ENCODE measurements at places on chromosomes 7 and 10.

GRCh38 chr7:140390466-140391190 lies 7.7 kb downstream of the SLC37A3 start:
- H3K4me3 ChIP-seq, result no peak overlapping the region
- DNase-seq, result peak; percentile 51
- no peak overlapping the region for H3K27ac ChIP-seq
- H3K36me3 ChIP-seq, result no peaks in the 10 kb centered on the region

DNA sequence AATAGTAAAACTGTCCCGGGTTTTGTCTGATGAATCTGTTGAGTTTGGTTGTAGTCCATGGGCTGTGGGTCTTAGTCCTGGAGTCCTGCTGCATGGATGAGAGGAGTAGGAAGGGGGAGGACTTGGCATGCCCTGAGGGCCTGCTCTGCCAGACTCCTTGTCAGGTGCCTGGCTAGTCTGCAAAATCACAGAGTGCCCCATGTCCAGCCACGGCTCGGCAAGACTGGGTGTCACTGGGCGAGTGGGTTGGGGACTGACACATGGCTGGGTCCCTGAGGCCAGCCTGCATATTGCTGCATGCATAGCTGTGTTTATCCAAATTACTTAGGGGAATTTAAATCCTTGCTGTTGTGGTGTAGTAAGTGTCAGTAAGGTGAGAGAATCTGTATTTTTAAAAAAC lies 9.7 kb downstream of the MINDY4 start:
- no peaks in the 10 kb centered on the region for H3K27me3 ChIP-seq
- no peaks in the 10 kb centered on the region for H3K4me1 ChIP-seq
- H3K36me3 ChIP-seq, result peaks cover 16% of the 10 kb centered on the region
- DNase-seq, result no peak
- no peak overlapping the region for H3K27ac ChIP-seq

- no peaks in the 10 kb centered on the region for H3K36me3 ChIP-seq
- DNase-seq, result peak; percentile 78
- no peaks in the 10 kb centered on the region for H3K27me3 ChIP-seq
- no peaks in the 10 kb centered on the region for H3K4me1 ChIP-seq
- no peak overlapping the region for H3K4me3 ChIP-seq
Measured at GRCh38 chr7:4753598-4754432, 21.6 kb upstream of the AP5Z1 start.

- no peaks in the 10 kb centered on the region for H3K36me3 ChIP-seq
- no peaks in the 10 kb centered on the region for H3K4me1 ChIP-seq
- DNase-seq, result no peak
- H3K27ac ChIP-seq, result no peak overlapping the region
- H3K27me3 ChIP-seq, result no peaks in the 10 kb centered on the region
Measured at GRCh38 chr7:85719981-85720953, 533.4 kb upstream of the SEMA3D start.

DNA sequence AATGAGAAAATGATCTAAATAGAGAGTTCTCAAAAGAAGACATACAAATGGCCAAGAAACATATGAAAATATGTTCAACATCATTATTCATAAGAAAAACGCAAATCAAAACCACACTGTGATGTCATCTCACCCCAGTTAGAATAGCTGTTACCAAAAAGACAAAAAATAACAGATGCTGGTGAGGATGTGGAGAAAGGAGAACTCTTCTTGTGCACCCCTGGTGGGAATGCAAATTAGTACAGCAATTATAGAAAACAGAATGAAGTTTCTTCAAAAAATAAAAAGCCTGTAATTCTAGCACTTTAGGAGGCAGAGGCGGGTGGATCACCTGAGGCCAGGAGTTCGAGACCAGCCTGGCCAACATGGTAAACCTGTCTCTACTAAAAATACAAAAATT lies 199.3 kb downstream of the PARD3 start:
- H3K4me1 ChIP-seq, result no peaks in the 10 kb centered on the region
- no peaks in the 10 kb centered on the region for H3K36me3 ChIP-seq

DNA sequence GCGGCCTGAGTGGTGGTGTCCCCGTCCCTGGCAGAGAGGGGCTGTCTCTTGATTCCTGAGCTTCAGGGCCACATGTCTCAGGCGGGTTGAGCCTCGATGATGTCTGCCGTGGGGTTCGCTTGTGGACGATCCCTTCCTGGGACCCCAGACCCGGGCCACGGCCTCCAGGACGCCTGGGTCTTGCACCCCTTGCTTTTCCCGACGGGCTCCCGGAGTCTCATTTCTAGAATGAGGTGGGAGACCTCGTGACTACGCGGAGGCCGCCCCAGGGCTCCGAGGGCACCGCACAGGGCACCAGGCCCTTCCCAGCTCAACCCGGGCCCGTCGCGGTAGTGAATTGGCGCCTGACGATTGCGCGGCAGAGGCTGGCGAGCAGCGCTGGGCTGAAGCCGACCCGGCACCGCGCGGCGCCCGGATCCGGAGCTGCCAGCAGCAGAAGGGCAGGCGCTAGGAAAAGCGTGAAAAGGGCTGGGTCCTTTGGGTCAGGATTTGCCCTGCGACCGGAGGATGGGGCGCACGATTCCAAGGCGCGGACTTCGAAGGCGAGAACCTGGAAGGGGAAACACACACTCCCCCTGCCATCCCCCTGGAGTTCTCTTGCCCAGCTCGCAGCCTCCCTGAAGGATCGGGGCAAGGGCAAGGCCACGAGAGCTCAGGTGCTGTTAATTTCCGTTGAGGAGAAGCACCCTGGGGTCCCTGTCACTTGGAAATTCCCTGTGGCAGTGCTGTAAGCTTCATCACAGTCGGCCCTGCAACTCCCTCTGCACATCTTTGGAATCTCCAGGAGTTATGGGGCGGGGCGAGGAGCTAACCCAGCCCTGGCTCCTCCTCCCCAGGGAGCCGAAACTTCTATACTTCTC lies 15.5 kb downstream of the TLX1 start:
- H3K36me3 ChIP-seq, result no peaks in the 10 kb centered on the region
- no peaks in the 10 kb centered on the region for H3K4me1 ChIP-seq
- H3K27ac ChIP-seq, result no peak overlapping the region
- no peak overlapping the region for H3K4me3 ChIP-seq
- DNase-seq, result no peak
- H3K27me3 ChIP-seq, result no peaks in the 10 kb centered on the region

DNA sequence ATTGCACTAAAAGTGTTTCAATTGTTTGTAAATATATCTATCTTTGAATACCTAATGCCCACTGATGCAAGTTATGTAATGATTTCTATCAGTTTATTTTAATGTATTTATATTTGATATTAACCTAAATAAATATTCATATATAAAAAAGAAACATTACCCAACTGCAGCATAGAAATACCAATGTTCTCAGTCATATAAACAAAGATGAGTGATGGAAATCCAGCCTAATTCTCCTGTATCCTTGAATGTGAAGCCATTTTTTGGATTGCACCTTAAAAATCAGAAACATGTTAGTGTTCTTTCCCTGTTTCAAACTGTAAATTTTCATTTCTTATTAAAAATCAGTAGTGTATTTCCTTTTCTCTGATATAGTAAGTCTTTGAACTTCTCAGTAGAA lies 305.8 kb upstream of the GNAI1 start:
- no peak overlapping the region for H3K27ac ChIP-seq
- no peak for DNase-seq
- H3K27me3 ChIP-seq, result no peaks in the 10 kb centered on the region
- H3K4me1 ChIP-seq, result no peaks in the 10 kb centered on the region
- H3K36me3 ChIP-seq, result no peaks in the 10 kb centered on the region
- H3K4me3 ChIP-seq, result no peak overlapping the region

- H3K4me1 ChIP-seq, result peaks cover 17% of the 10 kb centered on the region
- no peaks in the 10 kb centered on the region for H3K27me3 ChIP-seq
- no peak for DNase-seq
- H3K27ac ChIP-seq, result no peak overlapping the region
- no peaks in the 10 kb centered on the region for H3K36me3 ChIP-seq
- no peak overlapping the region for H3K4me3 ChIP-seq
Measured at GRCh38 chr10:75208181-75208580, 2.4 kb upstream of the VDAC2 start.

DNA sequence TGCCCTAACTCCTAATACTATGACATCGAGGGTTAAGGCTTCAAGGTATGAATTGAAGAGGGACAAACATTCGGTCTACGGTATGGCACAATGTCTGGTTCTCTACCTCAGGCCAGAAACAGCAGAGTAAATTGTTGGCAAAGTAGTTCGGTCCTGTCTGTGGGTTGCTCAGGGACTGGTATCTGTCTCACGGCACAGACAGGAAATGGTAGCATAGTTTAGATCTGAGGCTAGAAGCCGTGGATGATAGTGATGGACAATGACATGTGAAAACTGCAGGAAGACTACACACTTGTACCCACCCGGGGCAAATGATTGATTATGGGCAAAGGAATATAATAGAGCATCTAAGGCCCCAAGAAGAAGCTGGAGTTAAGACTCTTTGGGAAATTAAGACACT lies 106.2 kb downstream of the TWIST1 start:
- H3K27ac ChIP-seq, result no peak overlapping the region
- H3K4me1 ChIP-seq, result no peaks in the 10 kb centered on the region
- no peaks in the 10 kb centered on the region for H3K27me3 ChIP-seq
- no peak overlapping the region for H3K4me3 ChIP-seq

DNA sequence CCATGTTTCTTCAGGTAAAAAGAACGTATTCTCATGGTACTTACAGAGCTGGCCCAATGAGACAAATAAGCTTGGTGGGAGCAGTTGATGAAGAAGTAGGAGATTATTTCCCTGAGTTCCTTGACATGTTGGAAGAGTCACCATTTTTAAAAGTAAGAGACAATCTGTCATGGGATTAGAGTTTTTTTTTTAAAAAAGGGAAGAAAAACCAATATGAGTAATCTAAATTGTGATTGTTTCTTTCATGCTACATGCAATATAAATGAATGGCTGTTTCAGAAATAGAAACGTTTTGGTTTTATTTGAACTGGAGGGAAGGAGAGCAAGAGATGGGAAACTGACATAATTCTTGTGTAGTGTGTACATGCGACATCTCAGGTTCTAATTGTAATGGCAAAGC lies 32.8 kb downstream of the TMEM60 start:
- H3K4me3 ChIP-seq, result no peak overlapping the region
- H3K27ac ChIP-seq, result no peak overlapping the region
- no peaks in the 10 kb centered on the region for H3K4me1 ChIP-seq
- no peak for DNase-seq
- no peaks in the 10 kb centered on the region for H3K27me3 ChIP-seq

GRCh38 chr7:2017914-2018568 lies 214.7 kb downstream of the MAD1L1 start:
- DNase-seq, result no peak
- H3K36me3 ChIP-seq, result no peaks in the 10 kb centered on the region
- H3K27ac ChIP-seq, result no peak overlapping the region
- no peaks in the 10 kb centered on the region for H3K4me1 ChIP-seq

- no peaks in the 10 kb centered on the region for H3K27me3 ChIP-seq
- H3K4me1 ChIP-seq, result no peaks in the 10 kb centered on the region
- no peak for DNase-seq
Measured at GRCh38 chr10:84261236-84261915, 16.5 kb downstream of the RGR start.

- H3K4me3 ChIP-seq, result no peak overlapping the region
- DNase-seq, result no peak
- H3K4me1 ChIP-seq, result no peaks in the 10 kb centered on the region
- no peak overlapping the region for H3K27ac ChIP-seq
- H3K36me3 ChIP-seq, result no peaks in the 10 kb centered on the region
Measured at GRCh38 chr7:33794419-33794818, 110.9 kb upstream of the BMPER start.

- H3K36me3 ChIP-seq, result no peaks in the 10 kb centered on the region
- no peaks in the 10 kb centered on the region for H3K27me3 ChIP-seq
- no peak for DNase-seq
- peaks cover 30% of the 10 kb centered on the region for H3K4me1 ChIP-seq
- no peak overlapping the region for H3K4me3 ChIP-seq
Measured at GRCh38 chr7:134452419-134452838, 6.5 kb downstream of the AKR1B1 start.

GRCh38 chr10:484925-485661 lies 204.4 kb downstream of the DIP2C start:
- H3K36me3 ChIP-seq, result no peaks in the 10 kb centered on the region
- peak; percentile 30 for DNase-seq
- peak overlapping the region; percentile 19 for H3K4me3 ChIP-seq

- H3K27me3 ChIP-seq, result no peaks in the 10 kb centered on the region
- DNase-seq, result no peak
- H3K4me1 ChIP-seq, result peaks cover 8% of the 10 kb centered on the region
- H3K27ac ChIP-seq, result no peak overlapping the region
Measured at GRCh38 chr10:68561865-68562649, 1.9 kb downstream of the TET1 start.

DNA sequence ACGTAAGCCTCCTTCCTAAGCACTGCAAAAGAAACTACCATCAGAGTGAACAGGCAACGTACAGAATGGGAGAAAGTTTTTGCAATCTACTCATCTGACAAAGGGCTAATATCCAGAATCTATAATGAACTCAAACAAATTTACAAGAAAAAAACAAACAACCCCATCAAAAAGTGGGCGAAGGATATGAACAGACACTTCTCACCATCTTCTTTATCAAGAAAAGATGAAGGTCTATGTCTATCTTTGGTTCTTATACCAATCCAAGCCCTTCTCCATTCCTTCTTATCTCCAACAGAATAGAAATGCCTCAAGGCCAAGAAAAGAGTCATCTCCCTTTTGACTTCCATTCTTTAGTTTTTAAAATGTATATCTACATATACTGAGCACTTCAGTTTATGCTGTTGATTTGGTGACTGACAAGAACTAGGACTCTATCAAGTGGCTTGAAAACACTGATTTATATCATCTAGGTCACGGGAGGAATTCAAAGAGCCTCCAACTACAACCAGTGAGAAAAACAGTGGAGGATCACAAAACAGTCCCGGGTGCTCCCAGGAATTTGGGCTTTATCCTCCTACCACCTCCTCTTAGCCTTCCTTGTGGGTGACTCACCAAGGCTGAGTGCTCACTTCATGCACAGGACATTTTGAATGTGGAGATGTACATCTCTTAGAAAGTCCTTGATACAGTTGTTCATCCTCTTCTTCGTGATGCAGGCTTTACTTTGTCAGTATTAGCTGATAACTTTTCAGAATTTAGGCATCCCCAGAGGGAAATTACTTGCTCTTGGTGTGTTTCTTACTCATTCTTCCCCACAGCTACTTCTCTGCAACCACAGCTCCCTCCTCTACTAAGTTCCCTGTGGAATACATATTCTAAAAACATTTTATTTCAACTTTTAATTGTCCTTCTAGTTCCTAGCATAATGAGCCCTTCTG lies 15.4 kb downstream of the TAS2R41 start:
- no peak overlapping the region for H3K4me3 ChIP-seq
- H3K27ac ChIP-seq, result no peak overlapping the region
- no peak for DNase-seq
- no peaks in the 10 kb centered on the region for H3K36me3 ChIP-seq
- H3K27me3 ChIP-seq, result no peaks in the 10 kb centered on the region

GRCh38 chr10:23096802-23097549 lies 1.6 kb downstream of the MSRB2 start:
- peak overlapping the region; percentile 99 for H3K4me3 ChIP-seq
- no peaks in the 10 kb centered on the region for H3K4me1 ChIP-seq
- no peaks in the 10 kb centered on the region for H3K27me3 ChIP-seq
- H3K27ac ChIP-seq, result no peak overlapping the region
- H3K36me3 ChIP-seq, result no peaks in the 10 kb centered on the region

DNA sequence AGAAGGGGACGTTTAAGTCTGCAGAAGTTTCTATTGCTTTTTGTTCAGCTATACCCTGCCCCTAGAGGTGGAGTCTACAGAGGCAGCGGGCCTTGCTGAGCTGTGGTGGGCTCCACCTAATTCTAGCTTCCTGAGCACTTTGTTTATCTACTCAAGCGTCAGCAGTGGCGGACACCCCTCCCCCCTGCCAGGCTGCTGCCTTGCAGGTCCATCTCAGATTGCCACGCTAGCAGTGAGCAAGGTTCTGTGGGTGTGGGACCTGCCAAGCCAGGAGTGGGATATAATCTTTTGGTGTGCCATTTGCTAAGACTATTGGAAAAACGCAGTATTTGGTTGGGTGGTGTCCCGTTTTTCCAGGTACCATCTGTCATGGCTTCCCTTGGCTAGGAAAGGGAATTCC lies 147.3 kb upstream of the PRPS1L1 start:
- no peak overlapping the region for H3K27ac ChIP-seq
- H3K4me1 ChIP-seq, result no peaks in the 10 kb centered on the region
